ENCODE measurements at places on chromosomes 6 and 20.

GRCh38 chr6:56840467-56841380, 114.2 kb upstream of the BEND6 start:
- DNase-seq, result no peak

GRCh38 chr6:106752641-106753040, 123.3 kb downstream of the QRSL1 start:
- no peak for DNase-seq

- no peak for DNase-seq
Measured at GRCh38 chr6:165566088-165566828, 96.8 kb downstream of the PDE10A start.

DNA sequence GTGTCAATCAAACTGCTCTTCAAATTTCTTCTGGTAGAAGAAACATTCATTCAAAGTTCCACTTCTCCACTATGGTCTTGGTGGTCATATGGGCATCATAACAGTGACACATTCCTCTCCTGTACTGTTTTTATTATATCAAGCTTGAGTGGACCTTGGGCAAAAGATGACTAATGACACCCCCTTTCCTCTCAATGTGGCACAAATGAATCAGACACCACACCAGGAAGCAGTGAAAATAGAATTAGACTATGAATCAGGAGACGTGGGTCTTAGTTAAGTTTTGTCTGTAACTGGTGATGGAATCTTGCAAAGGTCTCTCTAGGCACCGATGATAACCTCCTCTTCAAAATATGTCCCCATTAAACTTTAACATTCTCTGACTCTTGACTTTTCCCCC, 9.0 kb upstream of the NRSN1 start:
- DNase-seq, result no peak

Measured in fibroblast of skin of left biceps (primary cell).